RPMI7951 (cell line): ENCODE measurements at places on chromosomes 1 and 21. TPM values are rescaled to one million over a fixed set of nuclear protein-coding genes. Genes with fewer than 3 reads are reported as not detected.

The CLCNKB gene
- total RNA-seq, result not detected in 2 replicates

The OR2L5 gene
- total RNA-seq, result not detected in 2 replicates

The TACSTD2 gene
- total RNA-seq, result not detected in 2 replicates

The CFH gene
- 2.3 and 2.9 TPM in 2 replicates for total RNA-seq

The ZNF644 gene
- total RNA-seq, result 53.1 and 59.8 TPM in 2 replicates

The RGS18 gene
- total RNA-seq, result not detected in 2 replicates

The GPR37L1 gene
- not detected in 2 replicates for total RNA-seq

The PLA2G2F gene
- total RNA-seq, result not detected in 2 replicates
